Neural crest cell (in vitro differentiated cells): ENCODE measurements at places on chromosomes 5 and 9. TPM values are rescaled to one million over a fixed set of nuclear protein-coding genes. Genes with fewer than 3 reads are reported as not detected.

PHYKPL gene
- 53.9 and 55.7 TPM in 2 replicates for total RNA-seq

ABCA1 gene
- 6.5 and 6.8 TPM in 2 replicates for total RNA-seq

PURA gene
- total RNA-seq, result 5.5 and 5.7 TPM in 2 replicates

GABRA6 gene
- not detected in 2 replicates for total RNA-seq

RASGEF1C gene
- 1.7 and 2.0 TPM in 2 replicates for total RNA-seq

SLC45A2 gene
- total RNA-seq, result 0.36 and 1.3 TPM in 2 replicates

ABO gene
- 0.11 and 0.40 TPM in 2 replicates for total RNA-seq

SLC22A4 gene
- total RNA-seq, result 0.47 and 0.68 TPM in 2 replicates

IFNA1 gene
- not detected in 2 replicates for total RNA-seq

DNA sequence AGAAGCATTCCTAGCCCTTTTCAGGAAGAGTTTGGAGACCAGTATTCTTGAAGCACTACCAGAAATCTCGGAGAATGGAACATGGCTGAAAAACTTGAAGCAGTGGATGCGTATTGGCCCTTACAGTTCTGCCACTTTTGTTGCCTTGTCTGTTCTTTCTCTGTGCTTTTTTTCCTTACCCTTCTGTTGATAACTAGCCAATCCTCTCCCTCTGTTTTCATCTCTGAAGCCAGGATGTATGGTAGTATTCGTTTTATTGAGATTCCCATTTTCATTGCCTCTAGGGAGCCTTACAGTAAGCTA, 564 bp upstream of the CCNH start:
- DNase-seq, result no peak

- DNase-seq, result peak; percentile 8
Measured at GRCh38 chr9:76987594-76988200, 31.8 kb upstream of the FOXB2 start.

GRCh38 chr5:172999372-172999973, 15.9 kb downstream of the ATP6V0E1 start:
- DNase-seq, result no peak

- DNase-seq, result no peak
Measured at GRCh38 chr9:994005-994404, 17.6 kb downstream of the DMRT3 start.

- no peak for DNase-seq
Measured at GRCh38 chr9:113361304-113362018, 12.1 kb downstream of the BSPRY start.

- no peak for DNase-seq
Measured at GRCh38 chr5:96823900-96824380, 16.2 kb upstream of the ERAP1 start.

- DNase-seq, result peak; percentile 34
Measured at GRCh38 chr9:110047955-110048402, 160.0 kb downstream of the C9orf152 start.

- no peak for DNase-seq
Measured at GRCh38 chr9:27712806-27713205, 139.5 kb upstream of the C9orf72 start.
